ENCODE measurements at places on chromosomes 2 and 18. TPM values are rescaled to one million over a fixed set of nuclear protein-coding genes. Genes with fewer than 3 reads are reported as not detected.

DNA sequence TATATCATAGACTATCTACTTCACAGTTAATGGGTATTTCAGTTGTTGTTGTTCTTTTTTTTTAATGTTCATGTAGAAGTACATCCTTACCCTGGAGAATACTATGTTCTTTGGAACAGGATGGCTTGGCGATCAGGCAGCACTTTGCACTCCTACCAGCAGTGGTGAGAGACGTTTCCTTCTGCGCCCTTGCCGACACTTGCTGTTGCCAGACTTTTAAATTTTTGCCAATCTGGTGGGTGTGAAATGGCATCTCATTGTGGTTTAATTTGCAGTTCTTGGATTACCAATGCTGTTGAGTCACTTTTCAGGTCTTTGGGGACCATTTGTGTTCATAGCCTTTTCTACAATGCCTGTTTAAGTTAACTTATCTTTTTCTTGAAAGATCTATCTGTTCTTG, 197.3 kb downstream of the SH3RF3 start:
- DNase-seq = no peak

DNA sequence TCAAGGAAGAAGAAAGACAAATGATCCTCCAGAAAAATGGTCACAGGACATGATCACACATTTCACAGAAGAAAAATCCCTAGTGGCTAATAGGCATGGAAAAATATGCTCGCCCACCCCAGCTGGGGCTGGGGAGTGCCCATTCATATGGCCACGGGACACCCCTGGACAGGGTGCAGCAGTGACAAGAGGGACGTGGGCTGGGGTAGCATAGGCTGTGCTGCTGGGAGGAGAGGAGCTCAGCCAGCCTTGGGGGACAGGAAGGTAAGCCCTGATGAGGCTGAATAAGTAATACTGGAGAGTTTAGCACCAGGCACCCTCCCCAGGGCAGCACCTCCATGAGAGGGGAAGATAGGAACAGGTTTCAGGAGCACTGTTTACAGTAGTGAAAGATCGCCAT, 254.9 kb upstream of the HS6ST1 start:
- no peak for DNase-seq

- no peak for DNase-seq
These were observed 97.4 kb downstream of the RHOB start for GRCh38 chr2:20544153-20544747.

DNA sequence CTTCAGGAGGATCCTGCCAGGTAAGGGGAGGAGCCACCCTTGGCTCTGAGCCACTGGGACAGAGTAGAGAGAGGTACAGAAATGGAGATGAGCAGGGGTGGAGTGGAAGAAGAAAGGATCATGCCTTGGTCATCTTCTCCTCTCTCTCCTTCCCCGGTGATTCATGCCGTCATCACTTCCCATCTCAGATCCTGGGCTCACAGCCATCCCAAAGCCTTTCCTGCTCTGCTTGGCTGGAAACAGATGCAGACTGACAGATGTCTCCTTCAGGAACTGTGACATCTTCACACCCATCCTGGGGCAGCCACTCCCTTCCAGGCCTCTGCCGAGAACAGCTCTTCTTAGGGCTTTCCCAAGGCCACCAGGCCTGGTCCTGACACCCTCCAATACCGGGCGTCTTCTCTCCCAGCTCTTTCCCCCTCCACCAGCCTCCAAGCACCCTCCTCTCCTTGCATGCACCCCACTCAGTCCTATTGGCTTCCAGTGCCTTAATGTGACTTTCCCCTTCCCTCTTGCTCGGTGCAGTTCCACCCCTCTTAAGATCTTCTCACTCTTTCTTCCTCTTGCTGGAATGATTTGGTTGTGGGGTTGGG, 58.3 kb upstream of the TNP1 start:
- peak; percentile 88 for DNase-seq

GRCh38 chr2:230995821-230996220, at the start of gene SPATA3:
TSS of gene SPATA3 (plus strand) at chr2:230996121. CDS start at chr2:230996234, 113 bp downstream.
- no peak for DNase-seq

The TAF1B gene
- 40.9 TPM for total RNA-seq

The FBXO41 gene
- total RNA-seq = 1.1 TPM

All from RPMI7951 (cell line).